Psoas muscle (tissue), 8 donors: ENCODE measurements at places on chromosomes 2 and 18. TPM values are rescaled to one million over a fixed set of nuclear protein-coding genes. Genes with fewer than 3 reads are reported as not detected.

The NPC1 gene
- polyA plus RNA-seq = 24.8 TPM

The CXCR1 gene
- polyA plus RNA-seq = not detected

DNA sequence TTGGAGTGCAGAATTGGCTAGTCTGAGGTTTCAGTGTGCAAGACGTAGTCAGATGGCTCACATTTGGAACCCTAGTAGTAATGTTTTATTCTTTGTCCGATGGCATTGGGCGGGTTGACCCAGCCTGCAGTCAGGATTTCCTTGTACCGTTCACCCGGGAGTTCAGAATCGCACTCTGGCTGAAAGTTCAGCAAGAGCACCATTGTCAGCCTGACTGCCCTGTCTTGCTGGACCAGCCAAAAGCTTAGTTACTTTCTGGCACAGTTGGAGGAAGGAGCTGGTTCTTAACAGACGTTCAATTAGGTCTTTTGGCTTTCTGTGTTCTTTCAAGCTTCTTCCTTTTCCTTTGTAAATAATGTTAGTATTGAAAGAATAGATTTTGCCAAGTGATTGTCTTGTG lies 18.6 kb downstream of the RMC1 start:
- no peaks in the 10 kb centered on the region for H3K27me3 ChIP-seq
- H3K4me3 ChIP-seq = no peak overlapping the region
- H3K4me1 ChIP-seq = no peaks in the 10 kb centered on the region
- no peak for DNase-seq
- peaks cover 98% of the 10 kb centered on the region for H3K36me3 ChIP-seq
- no peak overlapping the region for H3K27ac ChIP-seq

DNA sequence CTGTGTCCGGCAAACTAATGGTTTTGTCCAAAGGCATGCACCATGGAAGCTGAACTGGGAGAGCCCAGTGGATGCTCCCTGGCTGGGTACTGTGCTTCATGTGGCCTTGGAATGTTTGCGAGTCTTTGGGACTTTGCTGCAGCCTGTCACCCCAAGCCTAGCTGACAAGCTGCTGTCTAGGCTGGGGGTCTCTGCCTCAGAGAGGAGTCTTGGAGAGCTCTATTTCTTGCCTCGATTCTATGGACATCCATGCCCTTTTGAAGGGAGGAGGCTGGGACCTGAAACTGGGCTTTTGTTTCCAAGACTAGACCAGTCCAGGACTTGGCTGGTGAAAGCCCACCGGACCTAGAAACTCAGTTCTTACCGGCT lies 1.7 kb downstream of the MARS2 start:
- peaks cover 22% of the 10 kb centered on the region for H3K4me1 ChIP-seq
- no peaks in the 10 kb centered on the region for H3K36me3 ChIP-seq
- H3K4me3 ChIP-seq = peak overlapping the region; percentile 97
- peak overlapping the region; percentile 90 for H3K27ac ChIP-seq

GRCh38 chr18:62526098-62527025 lies 3.5 kb downstream of the ZCCHC2 start:
- H3K27ac ChIP-seq = peak overlapping the region; percentile 99
- H3K4me1 ChIP-seq = peaks cover 43% of the 10 kb centered on the region
- DNase-seq = peak; percentile 90
- H3K27me3 ChIP-seq = no peaks in the 10 kb centered on the region
- peak overlapping the region; percentile 95 for H3K4me3 ChIP-seq

DNA sequence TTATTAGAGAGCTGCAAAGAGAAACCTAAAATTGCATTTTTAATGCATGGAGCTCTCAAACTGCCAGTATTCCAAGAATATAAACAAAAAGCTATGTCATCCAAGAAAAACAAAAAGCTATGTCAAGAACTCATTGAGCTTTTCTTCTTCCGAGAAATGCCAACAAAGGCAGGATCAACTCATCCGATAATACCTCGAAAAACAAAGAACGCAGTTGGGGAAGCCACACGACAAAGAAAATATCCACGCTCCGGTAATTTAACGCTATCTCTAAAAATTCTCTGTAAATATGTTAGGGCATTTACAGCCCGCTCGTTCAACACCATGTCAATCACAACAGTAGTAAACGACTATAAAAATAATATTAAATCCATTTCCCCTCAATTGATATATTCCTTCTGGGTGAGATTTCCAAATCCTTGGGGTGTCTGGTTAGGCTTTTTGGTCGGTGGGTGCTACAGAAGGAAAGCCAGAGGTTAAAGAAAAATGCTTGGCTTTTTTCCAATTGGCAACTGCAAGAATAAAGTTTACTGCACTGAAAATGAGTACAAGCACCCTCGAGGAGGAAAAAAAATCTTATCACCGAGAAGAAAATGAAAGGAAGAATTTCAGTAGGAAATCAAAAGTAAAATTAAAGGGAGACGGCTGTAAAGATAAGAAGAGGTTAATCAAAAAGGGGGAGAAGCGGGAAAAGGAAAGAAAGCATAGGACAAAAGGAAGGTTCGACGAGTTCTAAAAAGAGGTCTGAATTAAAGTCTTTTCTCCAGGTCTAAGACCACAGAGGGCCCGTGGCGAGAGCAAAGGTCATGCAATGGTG lies 856 bp downstream of the TIA1 start:
- no peak for DNase-seq
- no peaks in the 10 kb centered on the region for H3K36me3 ChIP-seq
- H3K4me1 ChIP-seq = peaks cover 41% of the 10 kb centered on the region
- no peaks in the 10 kb centered on the region for H3K27me3 ChIP-seq

DNA sequence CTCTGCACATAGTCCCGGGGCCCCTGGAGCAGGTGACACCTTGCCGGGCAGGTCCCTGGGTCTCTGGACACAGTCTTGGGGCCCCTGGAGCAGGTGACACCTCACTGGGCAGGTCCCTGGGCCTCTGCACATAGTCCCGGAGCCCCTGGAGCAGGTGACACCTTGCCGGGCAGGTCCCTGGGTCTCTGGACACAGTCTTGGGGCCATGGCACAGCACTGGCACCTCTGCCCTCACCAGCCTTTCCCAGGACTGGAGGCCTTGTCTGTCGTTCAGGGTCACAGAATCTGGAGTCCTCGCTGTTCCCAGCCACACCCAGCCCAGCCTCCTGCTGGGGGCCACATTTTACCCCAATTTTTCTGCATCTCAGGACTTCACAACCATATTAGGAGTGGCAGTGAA lies 2.2 kb downstream of the TPO start:
- H3K27me3 ChIP-seq = no peaks in the 10 kb centered on the region
- no peak overlapping the region for H3K4me3 ChIP-seq
- no peaks in the 10 kb centered on the region for H3K4me1 ChIP-seq
- H3K36me3 ChIP-seq = no peaks in the 10 kb centered on the region
- no peak for DNase-seq

GRCh38 chr2:236717729-236718128 lies 148.1 kb downstream of the ACKR3 start:
- peaks cover 10% of the 10 kb centered on the region for H3K4me1 ChIP-seq
- no peak overlapping the region for H3K27ac ChIP-seq
- no peak overlapping the region for H3K4me3 ChIP-seq
- DNase-seq = no peak
- no peaks in the 10 kb centered on the region for H3K36me3 ChIP-seq
- H3K27me3 ChIP-seq = no peaks in the 10 kb centered on the region

- no peaks in the 10 kb centered on the region for H3K27me3 ChIP-seq
- no peak overlapping the region for H3K27ac ChIP-seq
- H3K4me3 ChIP-seq = no peak overlapping the region
- no peak for DNase-seq
These were observed 1211.5 kb upstream of the ZEB2 start for GRCh38 chr2:145731467-145731866.

DNA sequence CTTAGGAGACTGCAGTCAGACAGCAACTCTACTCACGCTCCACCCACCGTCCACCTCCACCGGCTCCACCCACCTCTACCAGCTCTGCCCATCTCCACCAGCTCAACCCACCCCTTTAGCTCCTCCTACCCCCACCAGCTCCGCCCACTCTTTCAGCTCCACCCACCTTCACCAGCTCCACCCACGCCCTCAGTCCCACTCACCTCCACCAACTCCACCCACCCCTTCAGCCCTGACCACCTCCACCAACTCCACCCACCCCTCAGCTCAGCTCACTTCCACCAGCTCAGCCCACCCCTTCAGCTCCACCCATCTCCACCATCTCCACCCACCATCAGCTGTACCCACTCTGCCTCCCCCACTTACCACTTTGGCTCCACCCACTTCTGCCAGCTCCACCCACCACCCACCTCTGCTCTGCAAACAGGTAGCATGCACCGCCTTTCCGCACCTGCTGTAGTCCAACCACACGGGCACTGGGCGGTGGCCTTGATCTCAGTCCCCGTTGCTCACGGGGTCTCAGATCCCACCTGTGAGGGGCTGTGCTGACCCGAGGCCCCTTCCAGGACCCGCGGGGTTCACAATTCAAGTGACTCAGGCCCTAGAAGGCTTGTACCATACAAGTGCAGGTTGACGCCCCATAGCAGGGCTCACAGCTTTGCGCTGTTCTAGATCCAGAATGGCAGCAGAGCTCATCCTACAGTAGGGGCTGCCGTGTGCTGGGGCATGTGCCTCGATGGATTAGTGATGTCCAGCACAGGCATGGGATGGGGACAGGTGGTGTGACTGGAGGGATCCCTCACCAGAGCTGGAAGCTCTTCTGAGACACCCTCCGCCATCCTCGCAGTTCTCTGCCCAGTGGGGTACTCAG lies 77.2 kb upstream of the OTOS start:
- no peak overlapping the region for H3K27ac ChIP-seq
- DNase-seq = no peak
- no peaks in the 10 kb centered on the region for H3K4me1 ChIP-seq
- H3K4me3 ChIP-seq = no peak overlapping the region
- peaks cover 2% of the 10 kb centered on the region for H3K27me3 ChIP-seq

- no peak overlapping the region for H3K4me3 ChIP-seq
- no peak for DNase-seq
- H3K4me1 ChIP-seq = no peaks in the 10 kb centered on the region
- no peaks in the 10 kb centered on the region for H3K27me3 ChIP-seq
- H3K27ac ChIP-seq = no peak overlapping the region
- no peaks in the 10 kb centered on the region for H3K36me3 ChIP-seq
These were observed 195.5 kb downstream of the ANKRD30B start for GRCh38 chr18:14943486-14943885.

- no peak overlapping the region for H3K4me3 ChIP-seq
- no peak for DNase-seq
- H3K36me3 ChIP-seq = no peaks in the 10 kb centered on the region
These were observed 171.5 kb downstream of the EVA1A start for GRCh38 chr2:75389271-75389670.
